Myocyte (in vitro differentiated cells): ENCODE measurements at places on chromosomes 16 and 17.

GRCh38 chr17:7729816-7730215 is 12.3 kb downstream of the DNAH2 start:
- DNase-seq: no peak

GRCh38 chr16:24234737-24235136 is 21.4 kb upstream of the CACNG3 start:
- no peak for DNase-seq

DNA sequence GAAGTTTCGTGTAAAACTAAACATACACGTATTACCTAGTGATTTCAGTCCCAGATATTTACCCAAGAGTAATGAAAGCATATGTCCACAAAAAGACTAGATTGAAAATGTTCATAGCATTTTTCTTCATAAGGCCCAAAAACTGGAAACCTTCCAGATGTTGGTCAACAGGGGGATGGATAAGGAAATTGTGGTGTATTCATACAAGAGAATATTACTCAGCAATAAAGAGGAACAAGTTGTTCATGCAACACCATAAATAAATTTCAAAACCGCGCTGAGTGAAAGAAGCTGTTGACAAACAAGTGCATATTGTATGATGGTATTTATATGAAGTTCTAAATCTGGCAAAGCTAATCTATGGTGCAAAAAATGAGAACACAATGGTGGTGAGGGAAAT is 54.1 kb upstream of the NFAT5 start:
- DNase-seq: no peak

GRCh38 chr16:84598360-84598759 is 19.5 kb downstream of the COTL1 start:
- DNase-seq: no peak

- DNase-seq: no peak
These were observed 18.7 kb downstream of the CMTM4 start for GRCh38 chr16:66677836-66678235.

DNA sequence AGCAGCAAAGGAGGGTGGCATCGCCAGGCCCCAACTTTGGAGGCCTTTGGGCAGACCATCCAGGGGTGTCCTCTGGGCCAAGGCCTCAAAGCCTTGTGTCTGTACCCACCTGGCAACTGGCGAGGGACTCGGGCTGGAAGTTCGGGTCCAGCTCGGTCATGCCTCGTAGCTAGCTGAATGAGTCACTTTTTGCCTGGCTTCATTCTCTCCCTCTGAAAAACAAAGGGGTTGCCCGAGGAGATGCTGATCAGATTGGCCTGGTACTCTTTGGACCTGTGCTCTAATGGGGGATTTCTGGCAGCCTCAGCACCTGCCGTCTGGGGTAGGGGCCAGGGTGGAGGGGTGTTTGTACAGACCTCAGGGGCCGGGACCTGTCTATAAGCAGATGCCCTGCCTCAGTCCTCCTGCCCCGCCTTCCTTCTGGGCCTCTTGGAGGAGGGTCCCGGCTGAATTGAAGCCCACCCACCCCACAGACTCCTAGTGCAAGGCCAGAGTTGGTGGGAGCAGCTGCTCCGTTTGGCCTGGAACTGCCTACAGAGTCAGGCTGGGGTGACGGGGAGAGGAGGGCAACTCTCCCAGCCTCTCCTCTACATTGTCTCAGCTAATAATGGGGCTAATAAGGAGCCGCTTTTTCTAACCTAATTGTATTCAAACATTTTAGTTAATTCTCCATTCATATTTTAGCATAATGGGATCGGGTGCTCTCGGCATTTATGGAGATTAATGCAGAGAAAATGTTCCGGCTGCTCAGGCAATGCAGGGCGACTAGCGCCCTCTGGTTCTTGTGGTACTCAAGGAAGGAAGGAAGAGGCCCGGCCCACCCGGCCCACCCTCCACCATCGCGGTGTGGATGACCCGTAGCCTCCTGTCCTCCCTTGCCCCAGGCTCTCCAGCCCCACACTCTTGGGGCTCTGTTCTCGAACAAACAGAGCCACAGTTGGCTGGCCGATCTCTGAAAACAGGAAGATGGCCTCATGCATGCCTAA is 21.4 kb upstream of the ABCC3 start:
- no peak for DNase-seq
